ENCODE measurements at places on chromosomes 6 and 20.
A peak's percentile ranks its signal among the peaks of the same experiment; 100 is the strongest.

- no peak for DNase-seq
Measured at GRCh38 chr6:109186012-109186411, 90.7 kb downstream of the CEP57L1 start.

DNA sequence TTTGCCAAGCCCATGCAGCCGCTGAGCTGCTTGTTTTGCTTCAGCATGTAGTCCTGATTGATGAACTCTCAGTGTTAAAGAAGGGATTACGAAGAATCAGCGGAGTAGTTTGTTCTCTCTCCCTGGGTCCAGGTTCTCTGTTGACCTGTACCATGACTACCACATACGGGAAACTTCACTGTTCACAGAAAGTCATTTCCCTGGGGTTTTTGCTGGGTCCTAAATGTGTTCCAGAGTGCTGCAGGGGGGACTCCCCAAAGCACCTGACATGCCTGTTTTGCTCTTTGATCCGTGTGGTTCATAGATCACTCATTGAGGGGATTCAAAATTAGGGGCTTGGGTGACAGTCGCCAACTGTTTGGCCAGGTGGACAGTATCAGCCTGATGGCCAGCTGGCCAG lies 5.5 kb downstream of the LSM14B start:
- no peak for DNase-seq

DNA sequence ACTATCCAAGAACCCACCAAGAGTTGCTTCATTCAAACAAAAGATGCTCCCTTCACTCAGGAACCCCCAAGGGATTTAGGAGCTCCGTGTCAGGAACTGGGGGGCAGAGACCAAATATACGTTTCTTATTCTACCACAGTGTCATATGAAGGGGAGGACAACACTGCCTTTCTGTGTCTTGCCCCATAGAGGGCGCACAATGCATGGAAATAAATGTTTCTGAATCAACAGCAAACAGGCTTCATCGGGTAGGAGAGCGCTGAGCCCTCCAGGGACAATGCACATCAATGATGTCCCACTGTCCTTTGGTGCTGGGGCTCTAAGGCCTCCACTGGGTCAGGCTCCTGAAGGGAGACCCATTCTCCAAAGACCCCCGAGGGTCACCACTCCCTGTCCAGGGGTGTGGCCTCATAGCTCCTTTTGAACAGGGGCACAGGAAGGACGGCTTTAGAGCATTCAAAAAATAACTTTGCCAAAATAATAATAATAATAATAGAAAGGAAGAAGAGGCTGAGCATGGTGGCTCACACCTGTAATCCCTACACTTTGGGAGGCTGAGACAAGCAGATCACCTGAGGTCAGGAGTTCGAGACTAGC lies 31.1 kb downstream of the PLG start:
- DNase-seq: peak; percentile 43

DNA sequence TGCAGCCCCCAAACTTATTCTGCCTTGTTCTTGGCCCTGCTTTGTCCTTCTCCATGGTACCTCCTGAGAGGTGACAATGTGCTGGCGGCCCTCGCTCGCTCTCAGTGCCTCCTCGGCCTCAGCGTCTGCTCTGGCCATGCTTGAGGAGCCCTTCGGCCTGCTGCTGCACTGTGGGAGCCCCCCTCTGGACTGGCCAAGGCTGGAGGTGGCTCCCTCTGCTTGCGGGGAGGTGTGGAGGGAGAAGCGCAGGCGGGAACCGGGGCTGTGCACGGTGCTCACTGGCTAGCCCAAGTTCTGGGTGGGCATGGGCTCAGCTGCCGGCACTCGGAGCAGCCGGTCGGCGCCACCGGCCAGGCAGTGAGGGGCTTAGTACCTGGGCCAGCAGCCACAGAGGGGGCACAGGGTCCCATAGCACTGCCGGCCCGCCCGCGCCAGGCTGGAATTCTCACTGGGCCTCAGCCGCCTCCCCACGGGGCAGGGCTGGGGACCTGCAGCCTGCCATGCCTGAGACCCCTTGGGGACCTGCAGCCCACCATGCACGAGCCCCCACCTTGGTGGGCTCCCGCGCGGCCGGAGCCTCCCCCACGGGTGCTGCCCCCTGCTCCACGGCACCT lies 55.9 kb upstream of the RALGAPA2 start:
- no peak for DNase-seq

DNA sequence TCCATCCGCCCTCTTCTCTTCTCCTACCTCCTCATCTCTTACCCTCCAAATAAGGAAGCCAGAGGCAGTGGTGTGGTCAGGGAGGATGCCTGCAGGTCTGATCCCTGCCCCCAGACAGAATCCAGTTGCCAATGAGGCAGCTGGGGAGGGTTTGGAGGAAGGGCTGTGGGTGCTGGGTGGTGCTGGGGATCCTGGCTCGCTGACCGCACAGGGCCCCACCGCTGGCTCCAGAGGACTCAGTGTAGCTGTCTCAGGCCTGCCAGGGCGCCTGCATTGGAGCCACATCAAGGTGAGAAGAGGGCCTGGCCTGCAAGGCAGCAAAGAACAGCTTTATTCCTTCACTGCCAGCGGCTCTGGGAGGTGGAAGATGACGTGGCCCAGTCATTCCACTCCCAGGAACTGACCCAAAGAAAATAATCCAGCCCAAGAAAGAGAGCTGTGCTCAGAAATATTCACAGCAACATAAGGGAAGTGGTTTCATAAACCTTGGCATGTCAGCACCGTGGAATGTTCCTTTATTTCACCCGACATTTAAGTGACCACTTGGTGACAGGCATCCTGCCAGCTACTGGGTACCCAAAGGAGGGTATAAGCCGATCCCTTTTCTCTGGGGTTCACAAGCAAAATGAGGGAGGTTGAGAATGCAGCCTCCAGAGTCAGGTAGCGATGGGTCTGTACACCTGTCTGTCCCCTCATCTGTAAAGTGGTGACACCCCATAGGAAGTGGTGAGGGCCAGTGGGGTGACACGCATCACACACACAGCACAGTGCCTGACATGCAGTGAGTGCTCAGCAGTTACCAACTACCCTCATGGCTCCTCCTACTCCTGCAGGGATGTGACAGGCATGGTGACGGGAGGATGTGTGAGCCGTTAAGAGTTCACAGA lies 125.1 kb downstream of the SNX5 start:
- DNase-seq: peak; percentile 89

DNA sequence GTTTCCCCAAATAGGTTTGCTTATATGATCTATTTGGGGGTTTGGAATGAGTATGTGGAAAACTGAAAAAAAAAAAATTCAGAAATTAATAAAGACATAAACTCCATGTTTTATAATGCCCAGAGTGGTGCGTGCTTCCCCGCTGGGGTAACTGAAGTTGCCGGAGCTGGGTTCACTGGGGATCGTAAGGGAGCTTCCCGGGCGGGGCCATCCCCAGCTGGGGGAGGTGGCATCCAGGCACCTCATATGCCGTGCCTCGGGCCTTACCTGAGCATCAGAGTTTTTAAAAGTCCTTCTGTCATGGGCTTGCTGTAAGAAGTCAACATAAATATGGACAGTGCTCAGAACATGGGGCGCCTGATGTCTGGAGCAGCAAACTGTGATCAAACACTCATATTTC lies 17.9 kb upstream of the RAMACL start:
- DNase-seq: no peak

DNA sequence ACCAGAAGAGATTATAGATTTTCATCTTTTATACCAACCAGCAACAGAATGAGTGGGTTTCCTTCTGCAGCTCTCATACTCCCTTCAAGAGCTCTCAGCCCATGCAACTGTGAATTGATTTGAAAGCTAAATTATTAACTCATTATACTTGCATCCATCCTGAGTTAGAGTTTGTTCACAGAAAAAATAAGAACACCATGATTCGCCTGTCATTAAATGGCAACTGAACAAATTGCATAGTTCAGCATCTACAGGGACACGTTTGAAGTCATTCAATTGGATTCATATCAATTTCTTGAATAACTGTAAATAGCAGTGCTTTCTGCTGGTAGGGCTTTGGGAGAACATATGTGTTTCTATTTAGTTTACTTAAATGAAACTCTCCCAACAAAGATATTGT lies 65.7 kb downstream of the NKAIN2 start:
- DNase-seq: no peak

GRCh38 chr20:20888936-20889335 lies 176.5 kb upstream of the RALGAPA2 start:
- no peak for DNase-seq

- DNase-seq: no peak
Measured at GRCh38 chr20:50101281-50101680, 11.7 kb downstream of the UBE2V1 start.

- DNase-seq: peak; percentile 5
Measured at GRCh38 chr20:53036992-53037391, 64.8 kb downstream of the TSHZ2 start.

GRCh38 chr6:167401525-167402194 lies 76.8 kb downstream of the TTLL2 start:
- no peak for DNase-seq

GRCh38 chr6:161226009-161226964 lies 47.6 kb downstream of the AGPAT4 start:
- no peak for DNase-seq

DNA sequence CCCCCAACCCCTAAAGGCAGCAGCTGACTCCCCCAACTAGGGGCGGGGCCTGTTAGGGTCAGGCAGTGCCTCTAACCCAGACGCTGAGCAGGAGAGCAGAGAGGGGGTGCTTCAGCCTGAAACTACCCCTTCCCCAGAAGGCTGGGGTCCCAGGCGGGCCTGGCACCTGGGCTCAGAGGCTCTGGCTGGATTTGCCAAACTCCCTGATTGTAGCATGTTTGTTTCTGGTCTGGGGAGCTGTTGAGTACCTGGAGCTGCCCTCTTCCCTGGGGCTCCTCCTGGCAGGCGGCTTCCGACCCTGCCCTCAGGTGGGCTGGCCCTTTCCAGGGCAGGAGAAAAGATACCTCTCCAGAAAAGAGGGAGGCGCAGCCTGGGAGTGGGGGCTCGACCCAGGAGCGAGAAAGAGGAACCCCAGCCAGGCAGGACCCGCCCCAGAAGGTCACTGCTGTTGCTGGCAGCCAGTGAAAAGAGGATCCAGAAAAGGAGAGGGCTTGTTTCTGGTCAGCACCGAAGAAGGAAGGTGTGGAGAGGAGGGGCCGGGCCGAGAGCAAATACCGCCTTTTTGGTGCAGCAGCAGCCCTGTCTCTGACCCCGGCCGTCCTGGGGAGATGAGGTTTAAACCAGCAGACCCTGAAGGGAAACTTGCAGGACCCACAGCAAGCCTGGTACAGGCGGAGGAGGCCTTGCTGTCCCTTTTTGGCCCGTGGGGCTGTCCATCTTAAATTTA lies 810 bp upstream of the ABHD16B start:
- no peak for DNase-seq

DNA sequence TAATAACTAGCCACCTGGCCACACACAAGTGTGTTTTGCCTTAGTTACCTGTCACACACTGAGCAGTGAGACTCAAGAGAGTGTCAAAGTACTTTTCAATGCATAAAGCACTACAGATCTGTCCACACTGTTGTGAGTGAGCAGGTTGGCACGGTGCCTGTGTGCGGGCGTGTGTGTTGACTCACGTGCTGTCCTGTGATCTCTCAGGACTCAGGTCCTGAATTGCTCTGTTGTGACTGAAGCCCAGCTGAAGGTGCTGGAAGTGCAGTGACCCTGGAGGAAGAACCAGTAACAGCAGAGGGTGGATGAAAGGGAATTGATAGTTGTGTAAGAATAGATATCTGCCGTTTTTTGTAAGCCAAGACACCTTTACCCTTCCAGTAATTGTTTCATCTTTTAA lies 18.3 kb downstream of the SLC16A10 start:
- DNase-seq: peak; percentile 6

GRCh38 chr6:47091886-47092668 lies 49.9 kb upstream of the ADGRF1 start:
- no peak for DNase-seq

GRCh38 chr6:14559746-14560536 lies 442.4 kb downstream of the CD83 start:
- peak; percentile 96 for DNase-seq

- no peak for DNase-seq
Measured at GRCh38 chr6:157561414-157561790, 180.4 kb downstream of the ZDHHC14 start.

DNA sequence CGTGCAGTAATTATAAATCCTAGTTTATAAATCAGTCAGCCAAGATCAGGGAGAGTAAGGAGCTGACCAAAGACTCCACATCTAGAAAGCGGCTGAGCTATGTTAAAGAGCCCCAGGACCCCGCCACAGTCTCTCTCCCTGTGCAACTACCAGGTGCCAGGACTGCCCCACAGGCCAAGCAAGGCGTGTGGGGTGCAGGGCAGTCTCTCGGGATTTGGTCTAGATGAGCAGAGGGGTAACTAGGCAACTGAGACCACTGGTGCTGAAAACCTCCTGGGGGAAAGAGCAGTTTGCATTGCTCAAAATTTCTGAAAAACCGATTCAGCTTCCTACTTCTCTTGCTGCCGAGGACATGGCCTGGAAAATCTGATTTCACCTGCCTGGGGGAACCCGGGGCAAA lies 10.4 kb downstream of the PMEPA1 start:
- no peak for DNase-seq

DNA sequence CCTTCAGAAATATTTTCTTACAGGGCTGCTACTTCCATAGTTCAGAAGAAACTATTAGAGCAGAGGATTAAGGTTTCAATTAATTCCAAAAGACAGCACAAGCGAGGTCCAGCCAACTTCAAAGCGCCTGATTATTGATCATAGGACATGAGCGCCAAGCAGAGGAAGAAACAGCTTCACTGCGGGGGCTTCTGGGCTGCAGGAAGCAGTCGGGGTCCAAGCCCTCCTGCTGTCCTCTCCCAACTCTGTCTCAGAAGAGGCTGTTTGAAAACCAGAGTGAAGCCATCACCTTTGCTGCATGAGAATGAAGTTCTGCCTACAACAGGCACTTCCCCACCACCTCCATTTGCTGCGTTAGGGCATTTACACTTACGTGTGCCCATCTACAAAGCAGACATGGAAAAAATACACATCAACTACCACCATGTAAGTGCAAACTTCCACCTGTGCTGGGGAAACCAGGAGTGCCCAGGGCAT lies 23.9 kb downstream of the SUMO4 start:
- no peak for DNase-seq

GRCh38 chr6:163212123-163212522 lies 202.4 kb upstream of the QKI start:
- DNase-seq: no peak

- no peak for DNase-seq
Measured at GRCh38 chr6:137208279-137208678, 10.9 kb downstream of the IFNGR1 start.

DNA sequence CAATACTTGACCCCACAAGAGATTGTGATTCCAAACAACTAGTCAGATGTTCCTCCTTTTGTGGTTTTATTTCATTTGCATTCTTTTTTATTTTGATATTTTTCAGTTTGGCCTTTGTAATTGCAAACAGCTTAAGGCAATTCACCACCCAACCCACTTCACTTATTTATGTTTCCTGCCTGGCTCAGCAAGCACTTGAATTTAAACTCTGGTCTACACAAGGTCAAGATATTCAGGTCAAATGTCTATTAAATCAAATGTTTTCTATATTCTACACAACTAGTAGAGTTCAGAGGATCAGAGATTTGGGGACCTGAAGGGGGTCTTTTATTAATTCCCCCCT lies 100.1 kb downstream of the SGK1 start:
- DNase-seq: no peak

Data from kidney glomerular epithelial cell (primary cell).